ENCODE measurements at places on chromosomes 1 and 21.

DNA sequence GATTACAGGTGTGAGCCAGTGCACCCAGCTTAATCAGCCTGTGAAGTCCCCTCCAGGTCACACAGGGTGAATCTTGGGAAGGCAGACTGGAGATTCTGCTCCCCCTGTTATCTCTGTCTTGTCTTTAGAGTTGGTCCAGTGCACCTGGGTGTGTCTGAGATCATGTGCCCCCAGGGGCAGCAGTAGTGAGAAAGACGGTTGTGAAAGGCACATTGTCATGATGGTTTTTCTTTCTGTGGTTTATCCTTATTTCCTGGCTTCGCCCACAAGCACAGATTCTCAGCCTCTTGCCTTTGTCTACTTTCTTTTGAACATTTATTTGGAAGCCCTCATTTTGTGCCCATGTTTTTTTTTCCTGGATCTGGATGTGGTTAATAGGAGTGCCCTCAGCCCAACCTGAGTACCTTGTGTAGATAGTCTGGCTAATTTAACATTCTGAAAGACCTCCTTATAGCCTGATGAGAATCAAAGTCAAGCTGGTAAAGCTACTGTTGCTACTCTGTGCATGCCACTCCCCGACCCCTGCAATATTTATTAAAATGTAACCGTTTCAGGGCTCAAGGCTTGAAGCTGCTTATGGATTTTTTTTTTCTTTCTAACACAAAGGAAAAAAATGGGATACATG is 23.7 kb downstream of the UCK2 start:
- DNase-seq: no peak

DNA sequence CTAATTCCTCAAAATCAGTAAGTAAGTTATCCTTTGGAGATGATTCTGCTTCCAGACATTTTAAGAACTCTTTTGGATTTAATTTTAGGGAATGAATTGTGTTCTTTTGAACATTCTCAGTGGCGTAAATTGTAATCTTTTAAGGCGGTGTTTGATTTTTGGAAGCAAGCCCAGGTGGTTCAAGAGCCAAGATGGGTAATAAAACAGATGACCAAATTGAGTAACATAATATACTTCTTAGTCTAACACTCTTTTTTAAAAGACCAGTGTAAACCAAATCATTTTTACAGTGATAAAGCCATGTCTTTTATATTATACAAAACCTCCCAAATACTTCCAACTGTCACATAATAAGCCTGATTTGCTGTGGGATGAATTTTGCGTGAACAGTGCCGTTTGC is 133.8 kb downstream of the LRRC40 start:
- no peak for DNase-seq

- no peak for DNase-seq
These were observed 61.0 kb downstream of the HMCN1 start for GRCh38 chr1:185795181-185795580.

- no peak for DNase-seq
These were observed 109.0 kb downstream of the CACNA1E start for GRCh38 chr1:181592255-181592859.

DNA sequence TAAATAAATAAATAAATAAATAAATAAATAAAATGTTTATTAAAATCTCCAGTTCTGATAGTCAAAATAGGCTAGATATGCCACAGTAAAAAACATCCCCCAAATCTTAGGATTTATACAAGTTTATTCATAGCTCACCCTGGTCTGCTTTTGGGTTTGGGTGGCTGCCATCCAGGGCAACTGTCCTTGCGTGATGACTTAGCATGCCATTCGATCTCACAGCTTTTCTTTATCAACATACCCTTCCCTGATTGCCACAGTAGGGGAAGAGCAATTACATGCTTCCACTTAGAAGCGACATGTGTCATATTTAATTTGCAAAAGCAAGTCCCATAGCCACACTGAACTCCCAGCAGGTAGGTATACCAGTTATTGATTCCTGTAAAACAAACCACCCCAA is 52.7 kb downstream of the TEX35 start:
- no peak for DNase-seq

DNA sequence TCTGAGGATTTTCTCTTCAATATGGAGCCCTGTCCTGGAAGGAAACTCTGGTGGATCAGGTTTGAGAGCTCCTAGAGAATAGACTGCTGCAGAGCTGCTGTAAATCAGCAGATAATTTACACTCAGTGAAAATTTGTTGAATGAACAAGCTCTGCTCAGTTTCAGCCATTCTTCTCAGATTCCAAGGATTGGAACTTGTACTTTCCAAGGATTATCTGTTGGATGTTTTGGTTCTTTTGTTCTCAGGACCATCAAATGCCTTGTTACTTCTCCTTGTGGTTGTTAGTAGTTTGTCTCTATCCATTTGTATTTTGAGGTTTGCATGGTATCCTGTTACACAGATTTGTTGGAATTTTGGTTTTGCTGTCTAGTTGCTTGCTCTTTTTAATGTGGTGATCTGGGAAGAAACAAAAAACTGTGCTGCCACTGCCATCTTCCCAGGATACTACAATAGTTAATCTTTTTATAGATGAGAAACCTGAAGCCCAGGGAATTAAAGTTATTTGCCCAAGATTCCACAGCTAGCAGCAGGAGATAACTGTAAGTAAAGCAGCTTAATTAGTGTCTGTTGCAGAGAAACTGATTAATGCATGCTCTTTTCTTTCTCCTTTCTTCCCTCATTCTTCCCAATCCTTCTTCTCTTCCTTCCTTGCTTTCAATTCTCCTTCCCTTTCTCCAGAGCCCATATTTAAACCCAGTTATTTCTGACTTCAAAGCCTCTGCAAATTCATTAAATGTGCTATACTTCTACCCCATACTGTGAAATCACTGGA is 21.7 kb upstream of the KIFAP3 start:
- no peak for DNase-seq

- no peak for DNase-seq
These were observed 18.8 kb downstream of the KYAT3 start for GRCh38 chr1:88973520-88974137.

DNA sequence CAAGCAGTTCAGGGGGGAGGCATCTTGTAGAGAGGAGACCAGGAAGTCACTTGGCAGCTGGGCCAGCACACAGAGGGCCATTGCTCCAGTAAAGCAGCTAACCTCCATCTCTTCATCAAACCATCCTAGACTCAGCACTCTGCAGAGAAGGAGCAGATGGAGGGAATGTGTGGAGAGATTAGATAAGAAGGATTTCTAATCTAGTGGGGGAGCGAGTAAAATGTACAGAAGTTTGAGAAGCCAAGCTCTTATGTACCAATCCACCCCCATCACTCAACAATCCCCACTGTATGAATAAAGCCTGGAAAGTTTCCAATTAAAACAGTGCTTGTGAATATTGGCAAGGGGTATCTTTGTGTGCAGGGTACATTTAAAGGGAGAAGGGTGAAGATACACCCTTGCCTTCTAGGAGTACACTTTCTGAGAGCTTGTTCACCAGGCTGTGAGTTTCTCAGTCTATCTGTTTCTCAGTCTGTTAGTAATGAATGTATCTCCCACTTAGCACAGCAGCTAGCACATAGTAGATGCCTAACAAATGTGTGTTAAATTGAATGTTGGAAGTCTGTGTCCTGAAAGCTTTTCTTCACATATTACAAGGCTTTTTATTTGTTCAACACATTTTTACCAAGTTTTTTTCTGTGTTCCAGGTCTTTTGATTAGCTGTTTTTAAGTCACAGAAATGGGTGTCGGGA is 142.7 kb upstream of the UBE2U start:
- no peak for DNase-seq

GRCh38 chr1:167765496-167765895 is 43.7 kb downstream of the MPZL1 start:
- DNase-seq: no peak

DNA sequence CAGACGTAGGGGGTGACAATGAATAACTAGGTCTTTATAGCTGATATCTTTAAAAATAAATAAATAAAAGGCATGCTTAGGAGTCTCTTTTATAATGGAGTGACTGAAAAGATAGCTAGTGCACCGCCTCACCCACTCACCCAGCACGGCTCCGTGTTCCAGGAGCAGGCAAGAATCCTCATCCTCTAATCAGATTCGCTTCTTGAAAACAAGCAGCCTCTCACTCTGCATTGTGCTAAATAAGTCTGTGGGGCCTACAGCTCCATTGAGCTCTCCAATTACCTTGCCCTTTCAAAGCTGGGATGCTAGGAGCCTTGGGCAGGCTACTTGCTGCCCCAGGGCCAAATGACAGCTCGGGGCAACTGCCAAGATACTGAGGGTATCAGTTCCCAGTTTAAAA is 91.5 kb downstream of the TIAM1 start:
- DNase-seq: no peak

DNA sequence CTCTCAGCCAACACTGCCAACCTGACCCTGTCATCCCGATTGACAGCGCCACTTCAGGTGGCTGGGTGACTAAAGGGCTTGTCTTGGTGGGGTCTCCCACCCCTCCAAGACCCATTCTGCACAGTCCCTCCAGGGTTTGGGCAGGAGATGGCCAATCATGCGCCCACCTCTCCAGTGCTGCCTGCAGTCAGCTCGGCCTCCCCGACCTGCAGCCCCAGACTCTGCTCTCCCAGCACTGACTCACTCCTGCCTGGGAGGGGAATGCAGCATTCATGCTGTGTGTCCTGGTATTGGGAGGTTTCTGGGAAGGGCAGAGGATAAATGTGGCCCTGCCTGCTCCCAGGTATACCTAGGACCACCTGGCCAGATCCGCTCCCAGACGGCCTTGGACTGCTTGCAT is 9.7 kb downstream of the TMEM81 start:
- DNase-seq: no peak

DNA sequence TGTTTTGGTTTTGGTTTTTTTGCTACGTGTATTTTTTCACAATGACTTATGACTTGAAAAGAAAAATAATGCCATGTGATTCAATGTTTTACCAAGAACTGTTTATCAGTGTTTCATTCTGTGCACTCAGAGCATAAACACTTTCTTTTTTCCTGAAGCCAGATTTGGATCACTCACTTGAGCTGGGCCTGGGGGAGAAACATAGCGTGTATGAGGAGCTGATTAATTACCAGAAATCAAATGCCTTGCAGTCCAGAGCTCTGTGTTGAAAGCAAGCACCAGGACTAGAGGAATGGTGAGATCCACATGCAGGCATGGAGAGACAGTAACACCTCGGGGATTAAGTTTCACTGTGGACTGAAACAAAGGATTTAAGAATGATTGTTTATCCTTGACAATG is 642.1 kb upstream of the ADGRL2 start:
- DNase-seq: no peak

DNA sequence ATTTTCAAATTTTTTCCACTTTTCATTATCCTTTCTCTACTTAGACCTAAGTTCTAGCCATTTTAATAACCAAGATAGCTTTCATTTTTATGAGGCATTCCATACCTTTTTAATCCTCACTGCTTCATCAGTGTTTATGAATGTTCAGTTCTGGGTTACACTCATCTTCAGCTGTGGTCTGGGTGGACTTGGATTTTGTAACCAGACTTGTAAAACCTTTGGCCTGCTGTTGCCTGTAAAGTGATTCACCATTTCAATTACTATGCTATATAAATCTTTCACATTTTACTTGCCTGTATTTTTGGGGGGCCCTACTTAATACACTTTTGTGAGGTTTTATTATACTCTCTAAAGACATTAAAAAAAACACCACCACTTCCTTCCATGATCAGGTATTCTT is 46.2 kb downstream of the USP25 start:
- no peak for DNase-seq

- peak; percentile 57 for DNase-seq
These were observed 204.3 kb downstream of the KCNJ6 start for GRCh38 chr21:37711836-37712568.

- no peak for DNase-seq
These were observed 23.2 kb downstream of the CD1D start for GRCh38 chr1:158203693-158204457.

DNA sequence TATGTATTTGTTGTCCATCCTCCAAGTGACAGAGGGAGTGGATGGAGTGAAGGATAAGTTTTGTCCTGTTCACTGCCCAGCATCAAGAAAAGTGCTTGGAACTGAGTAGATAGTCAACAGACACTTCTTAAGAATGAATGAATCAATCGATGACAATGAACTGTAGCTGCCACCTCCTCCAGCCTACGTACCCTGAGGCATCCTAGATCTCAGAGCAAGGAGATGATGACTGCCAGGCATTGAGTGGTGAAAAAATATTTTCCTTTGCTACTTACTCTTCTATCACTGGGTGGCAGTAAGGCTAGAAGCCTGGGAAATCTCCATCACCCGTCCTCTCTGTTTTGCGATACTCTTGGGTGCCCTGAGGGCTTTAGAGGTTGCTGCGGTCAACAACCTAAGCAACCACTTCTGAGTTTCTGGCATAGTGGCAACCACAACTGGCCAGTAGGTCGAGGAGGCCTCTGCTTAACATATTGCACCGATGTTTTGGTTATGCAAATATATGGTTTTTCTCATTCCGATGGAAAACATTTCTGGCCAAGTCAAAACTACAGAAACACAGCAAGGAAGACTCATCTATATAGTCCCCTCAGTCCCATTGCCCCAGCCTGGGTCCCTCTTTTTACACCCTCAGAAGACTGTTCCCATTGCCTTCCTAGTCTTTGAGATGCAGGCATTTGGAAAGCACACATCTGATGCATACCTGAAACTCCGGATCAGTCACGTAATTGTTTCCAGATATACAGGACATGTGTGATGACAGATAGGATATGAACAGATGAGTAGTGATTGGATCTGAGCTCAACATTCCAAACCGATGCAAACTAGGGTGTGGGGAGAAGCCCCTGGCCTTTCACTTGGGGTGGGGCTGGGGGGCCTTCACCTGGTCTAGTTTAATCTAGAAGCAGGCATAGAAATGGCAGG is 136.8 kb downstream of the RUNX1 start:
- no peak for DNase-seq

- no peak for DNase-seq
These were observed 212.7 kb upstream of the JUN start for GRCh38 chr1:58996341-58997059.
